Stimulated activated CD8-positive, alpha-beta memory T cell treated with anti-CD3 and anti-CD28 coated beads, Interleukin-7, amount 100 ng/mL, for 1 hour (primary cell): ENCODE measurements at places on chromosomes 5 and 9.
A peak's percentile ranks its signal among the peaks of the same experiment; 100 is the strongest.

DNA sequence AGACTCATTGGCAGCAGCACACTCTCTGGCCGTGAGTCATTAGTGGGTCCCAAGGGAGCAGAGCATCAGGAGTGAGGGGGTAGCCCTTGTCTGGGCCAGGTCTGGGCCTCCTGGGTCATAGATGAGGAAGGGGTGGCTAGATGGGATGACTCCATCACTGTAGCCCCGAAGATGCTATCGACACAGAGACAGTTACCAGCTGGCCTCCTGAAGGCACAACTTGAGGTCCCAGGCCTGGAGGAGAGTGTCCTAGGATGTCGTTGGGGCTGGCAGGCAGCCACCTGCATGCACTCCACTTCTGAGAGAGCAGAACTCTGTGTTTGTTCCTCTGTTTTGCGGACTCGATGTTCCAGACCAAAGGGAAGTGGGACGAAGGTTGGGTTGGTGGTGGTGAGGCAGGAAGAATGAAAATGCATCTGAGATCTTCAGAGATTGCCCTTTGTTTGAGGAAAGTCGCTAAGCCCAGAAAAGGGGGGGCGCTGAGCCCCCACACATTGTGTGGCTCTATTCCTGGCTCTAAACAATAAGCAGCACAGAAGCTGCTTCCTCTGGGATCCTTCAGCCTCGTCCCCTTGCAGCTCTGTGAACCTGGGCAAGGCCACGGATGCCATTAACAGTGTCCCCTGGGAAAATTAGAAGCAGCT is 4.7 kb downstream of the BTNL9 start:
- DNase-seq = no peak

DNA sequence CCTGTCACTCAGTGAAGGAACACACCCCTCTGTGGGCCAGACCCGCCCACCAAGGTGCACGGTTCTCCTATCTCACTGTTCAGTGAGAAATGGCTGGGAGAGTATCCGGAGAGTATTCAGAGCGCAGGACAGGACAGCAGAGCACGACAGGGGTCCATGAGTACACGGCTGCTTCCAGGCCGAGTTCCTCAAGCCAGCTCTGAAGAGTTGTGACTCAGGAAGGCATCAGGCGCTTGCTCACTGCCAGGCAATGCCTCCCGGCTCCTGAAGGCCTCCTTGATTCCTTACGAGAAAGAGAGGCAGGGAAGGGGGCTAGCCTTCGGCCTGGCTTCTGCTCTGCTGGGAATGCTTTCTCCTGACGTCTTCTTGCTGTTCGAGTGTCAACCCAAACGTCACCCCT is 132.1 kb upstream of the PPP1R26 start:
- no peak for DNase-seq

GRCh38 chr9:121783111-121783510 is 131.7 kb downstream of the DAB2IP start:
- DNase-seq = no peak

GRCh38 chr9:137143459-137143858 is 4.5 kb downstream of the GRIN1 start:
- no peak for DNase-seq

DNA sequence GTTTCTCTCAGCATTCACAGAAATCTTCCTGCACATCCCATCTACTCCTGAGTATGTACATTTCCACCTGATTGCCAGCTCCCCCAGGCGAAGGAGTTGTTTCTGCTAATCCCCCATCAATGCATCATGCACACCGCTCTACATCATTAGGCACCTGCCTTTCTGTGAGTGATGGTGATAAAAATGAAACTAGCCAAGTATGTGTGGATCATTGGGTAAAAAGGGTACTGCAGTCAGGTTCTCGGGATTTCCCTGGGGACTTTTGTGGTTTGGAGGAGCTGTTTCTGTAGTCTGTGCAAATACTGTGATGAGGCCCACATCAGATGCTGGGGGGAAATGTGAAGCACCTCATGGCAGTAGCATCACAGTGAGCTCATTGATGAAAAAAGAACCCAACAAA is 30.4 kb downstream of the CAMK4 start:
- peak; percentile 12 for DNase-seq
